Fibroblast of the aortic adventitia (primary cell): ENCODE measurements at places on chromosomes 12 and 14.

DNA sequence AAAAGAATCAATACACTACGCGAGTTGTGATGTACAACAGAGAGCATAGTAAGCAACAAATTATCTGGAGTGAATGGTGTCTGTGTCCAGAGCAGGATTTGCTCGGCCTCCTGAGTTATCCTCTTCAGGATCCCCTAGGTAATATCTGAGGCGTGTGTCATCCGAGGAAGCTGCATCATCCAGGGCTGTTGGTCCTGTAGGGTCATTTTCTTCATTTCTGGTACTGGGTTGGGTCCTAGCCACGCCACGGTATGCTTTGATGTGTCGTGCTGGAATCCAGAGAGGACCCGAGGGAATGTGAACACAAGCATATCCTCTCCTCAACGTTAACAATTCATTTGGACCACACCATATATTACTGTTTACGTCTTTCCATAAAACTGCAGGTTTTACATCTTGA lies 19.0 kb upstream of the CLEC4E start:
- DNase-seq = no peak

GRCh38 chr14:24150993-24151392 lies 3.7 kb downstream of the RNF31 start:
- DNase-seq = no peak

GRCh38 chr14:68510201-68511128 lies 282.4 kb downstream of the ZFP36L1 start:
- peak; percentile 94 for DNase-seq

GRCh38 chr14:38731962-38732361 lies 371.1 kb downstream of the SEC23A start:
- no peak for DNase-seq

DNA sequence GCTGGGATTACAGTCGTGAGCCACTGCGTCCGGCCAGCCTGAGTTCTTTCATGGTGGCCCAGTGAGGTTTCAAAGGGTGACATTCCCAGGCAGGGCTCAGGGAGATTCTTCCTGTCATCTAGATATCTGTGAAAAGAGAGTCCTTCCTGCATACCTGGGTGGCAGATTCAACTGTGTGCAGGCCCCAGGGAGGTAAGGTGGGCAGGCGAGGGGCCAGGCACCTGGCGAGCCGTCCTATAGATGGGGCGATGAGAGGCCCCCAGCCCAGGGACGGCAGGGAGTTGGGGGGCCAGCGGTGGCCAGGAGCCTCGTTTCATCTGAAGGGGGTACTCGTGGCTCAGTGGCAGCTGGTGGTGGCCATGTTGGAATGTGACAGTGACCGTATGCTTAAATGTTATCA lies 7.1 kb upstream of the EP400 start:
- no peak for DNase-seq

DNA sequence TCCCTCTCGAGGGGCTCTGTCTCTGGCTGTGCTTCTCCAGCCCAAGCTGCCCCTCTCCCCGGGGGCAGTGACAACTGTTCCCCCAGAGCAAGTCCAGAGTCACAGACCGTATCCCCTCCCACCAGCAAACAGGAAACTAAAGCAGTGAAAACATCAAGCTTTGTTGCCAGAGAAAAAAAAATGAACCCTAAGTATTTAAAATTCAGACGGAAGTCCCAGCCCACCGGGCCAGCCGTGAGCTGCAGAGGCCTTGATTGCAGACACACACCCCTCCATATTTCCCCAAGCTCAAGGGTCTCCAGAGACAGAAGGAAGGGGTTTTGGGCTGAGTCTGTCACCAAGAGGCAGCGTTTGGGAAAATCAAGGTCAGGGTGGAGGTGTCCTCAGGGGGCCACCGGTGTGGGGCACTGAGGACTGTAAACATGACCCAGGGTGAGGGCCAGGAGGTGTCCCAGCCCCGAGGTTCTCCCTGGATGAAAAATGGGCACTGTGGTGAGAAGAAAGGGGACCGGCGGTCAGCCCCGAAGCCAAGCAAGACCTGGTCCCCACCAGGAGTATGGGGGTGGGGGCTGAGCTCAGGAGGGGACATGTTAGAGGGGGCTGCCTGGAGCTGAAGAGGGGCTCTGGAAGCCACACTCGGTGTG lies 7.7 kb downstream of the PHETA1 start:
- DNase-seq = no peak

DNA sequence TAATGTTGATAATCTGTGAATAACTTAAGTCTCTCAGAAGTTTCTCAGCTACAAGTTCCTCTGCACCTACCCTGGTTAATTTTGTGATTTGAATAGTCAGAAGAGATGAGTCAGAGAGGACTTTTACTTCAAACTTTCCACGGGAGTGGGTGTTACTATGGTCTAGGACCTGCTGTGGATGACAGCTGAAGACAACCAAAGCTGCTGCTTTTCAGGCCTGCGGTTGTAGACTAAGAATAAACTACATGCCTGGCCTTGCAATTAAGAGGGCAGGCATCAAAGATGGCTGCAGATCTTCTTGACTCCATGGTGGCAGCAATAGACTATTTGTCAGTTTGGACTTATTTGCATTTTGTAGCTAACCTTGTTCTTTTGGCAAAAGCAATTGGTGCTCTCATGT lies 227.1 kb upstream of the KRR1 start:
- peak; percentile 34 for DNase-seq

- no peak for DNase-seq
Measured at GRCh38 chr12:119692410-119692809, 24.5 kb downstream of the PRKAB1 start.

DNA sequence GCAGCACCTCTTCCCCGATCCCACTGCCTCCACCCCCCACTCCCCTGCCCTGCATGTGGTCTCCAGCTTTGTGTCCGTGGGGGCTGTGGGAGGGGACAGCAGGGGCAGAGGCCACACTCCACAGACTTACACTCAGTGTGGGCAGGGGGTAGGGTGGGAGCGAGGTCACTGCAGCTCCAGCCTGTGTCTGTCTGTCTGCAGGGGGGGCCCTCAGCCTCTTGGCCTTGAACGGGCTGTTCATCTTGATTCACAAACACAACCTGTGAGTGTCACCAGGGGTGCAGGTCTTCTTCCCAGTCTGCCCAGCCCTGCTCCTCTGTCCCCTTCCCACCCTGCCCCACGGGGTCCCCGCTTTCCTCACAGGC lies 6.5 kb downstream of the NOC4L start:
- no peak for DNase-seq

DNA sequence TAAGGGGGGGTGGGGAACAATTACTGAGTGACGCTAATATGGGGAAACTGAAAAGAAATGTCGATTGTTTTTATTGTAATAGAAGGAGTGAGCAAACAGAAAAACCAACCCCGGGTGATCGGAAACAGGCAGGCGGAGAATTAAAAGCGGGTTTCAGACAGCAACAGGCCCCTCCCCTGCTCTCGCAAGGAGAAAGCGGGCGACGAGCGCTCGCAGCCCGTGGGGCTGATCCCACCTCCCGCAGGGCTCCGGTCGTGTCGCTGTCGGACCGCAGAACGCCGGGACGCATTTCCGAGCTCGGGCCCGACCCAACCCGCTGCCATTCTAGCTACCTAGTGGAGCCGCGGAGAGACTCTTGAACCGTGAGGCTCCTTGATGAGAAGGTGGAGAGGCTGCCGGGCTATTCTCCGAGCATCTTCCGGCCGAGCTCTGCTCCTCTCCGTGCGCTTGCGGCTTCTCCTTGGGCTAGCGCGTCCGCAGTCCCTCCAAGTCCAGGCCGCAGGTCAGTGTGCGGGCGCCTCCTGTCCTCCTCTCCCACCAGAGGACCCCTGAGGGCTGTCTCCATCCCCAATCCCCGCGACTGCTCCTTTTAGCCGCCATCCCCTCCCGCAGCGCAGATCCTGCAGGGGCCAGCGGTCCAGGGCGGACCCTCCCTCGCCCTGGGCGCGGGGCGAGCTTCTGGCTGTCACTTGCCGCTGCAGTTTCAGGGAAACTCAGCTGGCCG lies 4.1 kb upstream of the PAX9 start:
- DNase-seq = no peak

DNA sequence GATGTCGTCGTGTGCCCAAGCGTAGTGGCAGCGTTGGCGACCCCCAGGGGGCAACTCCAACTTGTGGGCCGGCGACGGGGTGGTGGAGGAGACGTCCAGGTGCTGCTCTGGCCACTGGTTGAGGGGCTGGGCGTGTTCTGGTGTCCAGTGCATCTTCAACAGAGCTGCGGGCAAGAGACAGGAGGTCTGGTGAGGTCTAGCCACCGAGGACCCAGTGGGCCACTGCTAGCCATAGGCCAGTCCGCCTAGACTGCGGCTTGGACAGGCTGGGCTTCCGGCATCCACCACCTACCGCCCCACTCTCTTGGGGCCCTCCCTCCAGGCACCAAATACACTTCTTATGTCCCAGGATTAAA lies 26.3 kb downstream of the FIGNL2 start:
- no peak for DNase-seq

DNA sequence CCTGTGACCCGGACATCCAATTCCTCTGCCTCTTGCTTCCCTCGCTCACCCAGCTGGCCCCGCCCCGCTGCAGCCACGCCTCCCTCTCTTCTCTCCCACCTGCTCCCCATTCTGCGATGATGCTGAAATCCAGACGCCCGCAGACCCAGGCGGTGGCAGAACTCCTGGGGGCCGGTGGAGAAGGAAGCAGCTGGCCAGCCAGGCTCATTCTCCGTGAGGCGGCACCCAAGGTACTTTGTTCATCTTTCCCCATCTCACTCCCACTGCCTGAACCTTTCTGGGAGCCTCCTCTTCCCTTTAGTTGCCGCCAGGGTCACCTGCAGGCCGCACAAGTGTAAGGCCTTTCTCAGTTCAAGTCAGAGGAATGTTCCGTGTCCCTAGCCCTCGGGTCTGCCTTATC lies 35.7 kb downstream of the FOXN4 start:
- DNase-seq = no peak

GRCh38 chr12:69070319-69071090 lies 137.5 kb upstream of the CPM start:
- DNase-seq = peak; percentile 83

- no peak for DNase-seq
Measured at GRCh38 chr14:20476776-20477175, 7.6 kb downstream of the PNP start.

- DNase-seq = peak; percentile 40
Measured at GRCh38 chr14:74141703-74142102, 56.9 kb downstream of the LIN52 start.

GRCh38 chr14:51095854-51096823 lies 1.2 kb upstream of the TRIM9 start:
- DNase-seq = peak; percentile 39

DNA sequence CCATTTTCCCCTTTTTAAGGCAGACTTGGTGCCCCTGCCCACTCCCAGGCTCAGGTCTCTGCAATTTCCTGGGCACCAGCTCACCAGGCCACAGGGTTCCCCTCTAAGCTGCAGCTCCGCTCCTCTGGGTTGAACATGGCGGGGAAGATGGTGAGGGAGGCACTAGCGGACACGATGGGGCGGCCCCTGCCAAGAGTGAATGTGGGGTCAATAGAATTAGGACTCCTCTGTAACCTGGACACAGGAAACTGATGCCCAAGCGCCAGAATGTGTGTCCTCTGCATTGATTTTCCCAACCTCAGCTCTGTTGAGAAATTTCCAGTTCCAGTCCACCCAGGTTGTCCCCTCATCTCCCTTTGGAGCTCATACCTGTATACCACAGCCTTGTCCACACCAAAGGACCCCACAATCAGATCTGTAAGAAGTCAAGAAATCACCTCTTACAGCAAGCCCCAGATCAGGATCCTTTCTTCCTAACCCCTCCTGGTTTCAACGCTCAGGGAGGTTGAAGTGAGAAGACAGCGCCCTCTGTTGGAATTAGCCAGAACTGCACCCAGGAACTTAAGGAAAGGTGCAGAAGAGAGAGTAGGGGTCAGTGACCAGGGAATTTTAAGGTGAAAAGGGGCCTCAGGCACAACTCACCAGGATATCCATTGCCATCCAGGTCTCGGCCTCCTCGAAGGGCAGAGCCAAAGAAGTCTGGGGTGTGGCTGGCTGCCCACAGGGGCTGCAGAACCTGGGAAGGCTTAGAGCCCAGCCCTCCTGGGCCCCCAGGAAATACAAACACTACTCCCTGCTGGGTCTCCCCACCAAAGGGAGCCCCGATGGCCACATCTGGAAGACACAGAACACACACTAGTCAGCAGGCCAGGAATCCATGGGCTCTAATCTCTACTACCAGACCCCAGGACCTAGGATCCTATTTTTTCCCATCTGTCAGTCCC lies 14.7 kb downstream of the ITGA5 start:
- peak; percentile 75 for DNase-seq

- DNase-seq = no peak
Measured at GRCh38 chr14:33808187-33808586, 142.7 kb downstream of the EGLN3 start.

DNA sequence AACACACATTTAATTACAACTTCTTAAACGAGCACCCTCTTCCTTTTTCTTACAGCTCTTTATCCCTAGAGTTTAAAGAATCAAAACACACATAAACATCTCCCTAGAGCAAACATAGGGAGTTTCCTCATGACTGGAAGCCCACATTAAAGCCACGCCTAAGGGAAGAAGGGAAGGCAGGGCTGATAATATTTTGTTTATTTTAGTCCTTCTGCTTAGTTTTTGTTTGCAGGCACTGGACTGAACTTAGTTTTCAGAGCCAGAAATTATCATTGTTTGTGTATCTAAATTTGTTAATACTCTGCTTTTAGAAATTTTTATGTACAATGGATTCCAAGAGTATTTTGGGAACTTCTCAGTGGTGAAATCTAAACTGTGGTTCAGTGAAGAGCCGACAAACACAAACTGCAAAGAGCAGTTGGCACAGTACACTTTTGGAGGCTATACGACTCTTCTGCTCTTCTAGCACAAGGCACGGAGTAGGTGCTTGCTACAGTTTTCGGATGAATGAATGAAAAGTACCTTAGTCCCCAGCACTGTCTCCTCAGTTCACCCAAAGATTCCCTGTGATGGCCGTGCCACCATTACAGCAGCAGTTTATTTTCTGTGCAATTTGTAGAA lies 17.6 kb upstream of the AMIGO2 start:
- peak; percentile 41 for DNase-seq

- DNase-seq = no peak
Measured at GRCh38 chr12:26101350-26101734, 23.5 kb downstream of the BHLHE41 start.

DNA sequence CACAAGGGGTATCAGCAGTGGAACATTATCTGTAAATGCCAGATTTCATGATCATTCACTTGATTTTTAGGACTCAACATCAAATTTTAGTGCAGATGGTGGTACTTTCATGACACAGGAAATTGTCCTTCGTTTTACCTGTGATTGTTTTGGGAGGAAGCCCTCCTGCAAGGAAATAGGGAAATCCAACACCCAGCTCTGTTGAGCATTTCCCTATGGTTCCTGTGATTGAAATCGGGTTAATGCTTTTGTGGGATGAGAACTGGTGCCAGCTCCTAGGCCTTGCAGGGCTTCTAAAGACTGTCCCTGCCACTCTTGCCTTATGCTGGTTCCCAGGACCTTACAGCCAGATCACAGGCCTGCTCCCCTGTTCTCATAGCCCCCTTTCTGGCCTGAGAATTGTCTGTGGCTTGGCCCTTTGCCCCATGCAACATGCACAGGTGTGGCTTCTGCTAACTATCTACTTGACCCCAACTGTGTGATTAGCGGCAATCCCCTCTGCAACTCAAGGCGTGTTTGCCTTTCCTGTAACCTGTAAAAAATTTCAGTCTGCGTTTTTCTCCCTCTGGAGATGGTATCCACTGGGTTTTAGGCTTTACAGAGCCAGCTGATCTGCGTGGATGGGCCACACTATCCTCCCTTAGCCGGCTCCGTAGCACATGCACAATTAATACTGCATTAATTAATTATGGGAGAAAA lies 112.5 kb downstream of the ETV6 start:
- no peak for DNase-seq

- DNase-seq = no peak
Measured at GRCh38 chr12:72676556-72676955, 404.4 kb downstream of the TRHDE start.

- no peak for DNase-seq
Measured at GRCh38 chr14:68399971-68400370, 392.9 kb downstream of the ZFP36L1 start.

- no peak for DNase-seq
Measured at GRCh38 chr12:7608184-7608911, 57.4 kb downstream of the APOBEC1 start.
